ENCODE measurements at places on chromosomes 2 and 18.

GRCh38 chr18:29928081-29928480 is 1114.5 kb downstream of the DSC3 start:
- no peak for DNase-seq

DNA sequence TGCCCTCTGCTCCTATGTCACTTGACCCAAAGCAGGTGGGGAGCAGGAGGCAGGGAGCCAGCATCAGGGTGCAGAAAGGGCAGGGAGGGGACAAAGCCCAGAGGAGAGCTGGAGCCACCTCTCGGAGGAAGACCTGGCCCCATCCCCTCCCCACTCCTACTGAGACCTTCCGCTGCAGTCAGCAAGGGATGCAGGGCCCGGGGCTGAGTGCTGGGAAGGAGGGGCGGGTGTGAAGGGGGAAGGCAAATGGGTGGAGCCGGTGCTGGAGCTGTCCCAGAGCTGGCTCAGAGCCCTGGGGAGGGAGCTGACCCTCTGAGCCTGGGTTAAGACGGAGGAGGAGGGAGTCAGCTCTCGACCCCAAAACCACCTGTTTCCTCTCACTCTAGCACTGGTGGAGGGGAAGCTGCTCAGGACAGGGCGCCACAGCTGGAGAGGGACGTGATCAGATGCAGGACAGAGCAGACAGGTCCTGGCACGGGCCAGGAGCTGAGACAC is 33.8 kb downstream of the HS1BP3 start:
- no peak for DNase-seq

- DNase-seq: no peak
Measured at GRCh38 chr18:62877411-62878221, 162.3 kb downstream of the PHLPP1 start.

DNA sequence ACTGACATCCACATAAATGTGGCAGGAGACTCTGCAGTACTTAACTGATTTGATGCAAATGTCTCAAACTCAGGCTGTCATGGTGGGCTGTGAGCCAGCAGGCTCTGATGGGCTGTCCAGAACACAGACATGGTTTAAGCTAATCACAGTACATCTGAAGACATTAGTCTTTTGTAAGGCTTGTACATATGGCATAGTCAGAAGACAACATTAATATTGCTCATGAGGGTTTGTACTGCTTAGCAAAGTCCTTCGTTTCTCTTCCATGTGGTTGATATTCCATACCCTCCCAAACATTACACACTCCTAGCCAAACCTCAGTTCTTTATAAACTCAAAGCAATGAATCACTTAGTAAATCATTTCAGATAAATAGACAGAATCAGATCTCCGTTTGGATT is 330.6 kb downstream of the RND3 start:
- DNase-seq: no peak

DNA sequence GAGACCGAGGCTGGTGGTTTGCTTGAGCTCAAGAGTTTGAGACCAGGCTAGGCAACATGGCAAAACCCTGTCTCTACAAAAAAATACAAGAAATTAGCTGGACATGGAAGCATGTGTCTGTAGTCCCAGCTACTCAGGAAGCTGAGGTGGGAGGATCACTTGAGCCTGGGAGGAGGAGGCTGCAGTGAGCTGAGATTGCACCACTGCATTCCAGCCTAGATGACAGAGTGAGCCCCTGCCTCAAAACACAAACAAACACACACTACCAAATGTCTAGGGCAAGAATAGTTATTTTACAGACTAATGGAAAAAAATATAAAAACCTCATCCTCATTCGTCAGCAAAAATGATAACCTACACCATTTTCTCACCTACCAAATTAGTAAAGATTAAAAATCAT is 15.3 kb downstream of the BUB1 start:
- DNase-seq: no peak

DNA sequence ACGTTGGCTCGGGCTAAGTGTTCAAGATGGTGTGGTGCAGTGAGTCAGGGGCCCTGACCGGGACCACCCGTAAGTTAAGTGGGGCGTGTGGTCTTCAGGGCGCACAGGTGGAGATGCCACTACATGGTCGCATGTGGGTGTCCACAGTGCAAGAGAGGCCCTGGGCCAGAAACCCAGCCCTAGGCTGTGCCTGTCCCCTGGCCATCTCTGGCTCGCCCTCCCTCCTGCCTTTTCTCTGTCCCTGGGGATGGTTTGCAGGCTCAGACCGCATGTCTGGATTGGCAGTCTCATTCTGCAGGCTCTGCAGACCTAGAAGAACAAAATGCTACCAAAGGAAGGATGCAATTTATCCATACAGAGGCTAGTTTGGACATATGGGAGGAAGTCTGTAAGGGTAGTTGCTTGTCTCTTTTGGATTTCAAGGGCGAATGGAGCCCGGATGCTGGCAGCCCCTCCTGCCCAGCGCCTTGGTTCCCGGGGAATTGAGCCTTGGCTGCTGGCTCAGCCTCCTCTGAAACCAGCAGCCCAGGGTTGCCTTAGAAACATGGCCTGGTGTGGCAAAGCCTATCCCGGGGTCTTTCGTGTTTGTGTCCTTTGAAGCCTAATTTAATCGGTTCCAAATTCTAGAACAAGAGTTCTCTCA is 417.5 kb upstream of the HS6ST1 start:
- no peak for DNase-seq

- DNase-seq: peak; percentile 74
Measured at GRCh38 chr2:159516241-159516758, 100.0 kb downstream of the BAZ2B start.

GRCh38 chr2:219122202-219122980 is 38.2 kb downstream of the NHEJ1 start:
- no peak for DNase-seq

- no peak for DNase-seq
Measured at GRCh38 chr2:130388221-130388907, 32.5 kb downstream of the PTPN18 start.

GRCh38 chr2:99777656-99778290 is 288.0 kb upstream of the REV1 start:
- no peak for DNase-seq

Data from CD4-positive, alpha-beta T cell treated with Interleukin-10 for 1 hour (primary cell).